H54 (cell line): ENCODE measurements at places on chromosomes 5 and 9.

- DNase-seq = no peak
Observed at GRCh38 chr5:131279204-131279603, 15.4 kb downstream of the CDC42SE2 start.

DNA sequence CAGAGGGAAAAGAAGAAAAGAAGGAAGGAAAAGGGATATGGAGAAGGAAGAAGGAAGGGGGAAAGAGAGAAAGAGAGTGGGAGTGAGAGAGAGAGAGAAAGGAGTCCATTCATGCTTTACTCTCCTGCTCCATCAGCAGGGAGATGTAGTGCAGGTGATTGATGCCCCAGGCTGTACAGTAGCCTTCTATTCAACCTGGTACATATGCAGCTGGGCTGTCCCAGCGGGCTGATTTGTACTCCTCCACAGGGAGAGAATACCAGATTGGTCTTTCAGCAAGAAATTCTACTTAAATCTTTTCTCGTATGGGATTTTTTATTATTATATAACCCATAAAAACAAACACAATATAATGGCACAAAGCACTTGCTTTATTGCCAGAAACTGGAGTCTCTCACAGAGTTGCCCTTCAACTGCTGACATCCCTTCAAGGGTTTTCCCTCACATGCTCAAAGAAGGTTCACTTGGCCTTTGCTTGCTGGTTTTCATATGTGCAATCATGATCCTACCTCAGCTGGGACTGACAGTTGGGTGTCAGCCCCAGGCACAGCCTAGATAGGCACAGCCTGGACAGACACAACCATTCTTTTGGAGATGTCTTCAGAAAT is 380.1 kb upstream of the RIOK2 start:
- DNase-seq = no peak

GRCh38 chr9:137772281-137772873 is 105.2 kb upstream of the CACNA1B start:
- DNase-seq = no peak

DNA sequence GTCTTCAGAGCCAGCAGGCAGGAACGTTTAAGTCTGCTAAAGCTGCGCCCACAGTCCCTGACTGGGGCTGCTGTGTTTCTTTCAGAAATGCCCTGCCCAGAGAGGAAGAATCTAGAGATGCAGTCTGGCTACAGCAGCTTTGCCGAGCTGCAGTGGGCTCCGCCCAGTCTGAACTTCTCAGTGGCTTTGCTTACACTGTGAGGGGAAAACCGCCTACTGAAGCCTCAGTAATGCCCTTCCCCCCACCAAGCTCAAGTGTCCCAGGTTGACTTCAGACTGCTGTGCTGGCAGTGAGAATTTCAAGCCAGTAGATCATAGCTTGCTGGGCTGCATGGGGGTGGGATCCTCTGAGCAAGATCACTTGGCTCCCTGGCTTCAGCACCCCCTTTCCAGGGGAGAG is 78.4 kb downstream of the SREK1 start:
- no peak for DNase-seq

- DNase-seq = peak; percentile 30
Observed at GRCh38 chr9:122498883-122499288, 11.7 kb upstream of the OR1J2 start.

GRCh38 chr5:149616727-149617285 is 35.5 kb downstream of the ARHGEF37 start:
- no peak for DNase-seq

DNA sequence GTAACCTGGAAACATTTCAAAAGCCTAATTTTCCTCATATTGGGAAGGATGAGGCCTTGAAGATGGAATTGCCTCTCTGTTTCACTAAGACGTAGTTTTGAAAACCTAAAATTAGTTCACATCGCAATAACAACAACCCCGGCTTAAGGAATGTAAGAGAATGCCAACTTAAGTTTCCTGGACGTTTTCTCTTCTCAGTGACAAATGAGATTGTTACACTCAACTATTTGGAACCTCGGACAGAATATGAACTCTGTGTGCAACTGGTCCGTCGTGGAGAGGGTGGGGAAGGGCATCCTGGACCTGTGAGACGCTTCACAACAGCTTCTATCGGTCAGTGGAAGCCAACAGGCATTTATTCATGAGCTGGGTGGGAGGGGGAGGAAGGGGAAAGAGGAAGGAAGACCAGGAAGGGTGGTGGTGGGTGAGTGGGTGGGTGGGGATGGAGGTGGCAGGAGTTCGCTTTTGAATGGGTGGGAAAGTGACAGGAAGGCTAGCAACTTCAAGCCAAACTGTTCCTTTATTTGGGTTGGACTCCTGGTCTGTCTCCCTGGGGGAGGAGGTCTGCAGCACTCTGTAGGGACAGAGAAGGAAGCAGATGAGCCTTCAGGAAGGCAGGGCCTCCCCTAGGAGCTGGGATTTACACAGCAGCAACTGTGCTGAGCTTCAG is 83.4 kb downstream of the TEK start:
- DNase-seq = no peak

DNA sequence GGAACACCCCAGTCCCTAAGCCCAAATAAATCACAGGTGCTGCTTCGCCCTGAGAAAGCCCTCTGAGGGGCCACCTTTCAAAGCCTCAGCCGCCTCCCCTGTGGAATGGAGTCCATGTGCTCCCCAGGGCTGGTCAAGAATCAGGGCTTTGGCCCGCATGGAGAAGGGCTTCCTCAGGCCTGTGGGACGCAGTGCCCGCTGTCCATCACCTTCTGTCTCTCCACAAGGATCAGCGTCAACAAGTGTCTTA is 16.6 kb downstream of the HNRNPH1 start:
- no peak for DNase-seq

- DNase-seq = no peak
Observed at GRCh38 chr5:181198106-181198685, 6.8 kb downstream of the TRIM7 start.

DNA sequence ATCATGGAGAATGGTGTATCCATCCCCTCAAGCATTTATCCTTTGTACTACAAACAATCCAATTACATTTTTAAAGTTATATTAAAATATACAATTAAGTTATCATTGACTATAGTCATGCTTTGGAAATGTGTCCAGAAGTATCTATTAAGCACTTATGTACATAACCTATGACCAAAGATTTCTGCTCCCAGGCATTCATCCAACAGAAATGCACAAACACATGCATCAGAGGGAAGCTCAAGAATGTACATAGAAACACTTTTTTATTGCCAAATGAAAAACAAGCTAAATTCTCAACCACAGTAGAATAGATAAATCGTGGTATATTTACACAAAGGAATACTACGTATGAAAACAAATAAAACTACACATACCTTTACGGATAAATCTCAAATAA is 700.5 kb upstream of the ZNF608 start:
- DNase-seq = no peak

- no peak for DNase-seq
Observed at GRCh38 chr9:135604437-135605237, 34.7 kb downstream of the GLT6D1 start.

- no peak for DNase-seq
Observed at GRCh38 chr9:117835798-117836197, 131.6 kb downstream of the TLR4 start.

GRCh38 chr5:99177796-99178195 is 249.0 kb upstream of the CHD1 start:
- no peak for DNase-seq

- no peak for DNase-seq
Observed at GRCh38 chr5:140049205-140049604, 6.1 kb upstream of the NRG2 start.

- no peak for DNase-seq
Observed at GRCh38 chr5:171418982-171419687, at the start of gene FGF18. FGF18 (plus strand) TSS chr5:171419647; CDS start chr5:171420200, 553 bp downstream.

DNA sequence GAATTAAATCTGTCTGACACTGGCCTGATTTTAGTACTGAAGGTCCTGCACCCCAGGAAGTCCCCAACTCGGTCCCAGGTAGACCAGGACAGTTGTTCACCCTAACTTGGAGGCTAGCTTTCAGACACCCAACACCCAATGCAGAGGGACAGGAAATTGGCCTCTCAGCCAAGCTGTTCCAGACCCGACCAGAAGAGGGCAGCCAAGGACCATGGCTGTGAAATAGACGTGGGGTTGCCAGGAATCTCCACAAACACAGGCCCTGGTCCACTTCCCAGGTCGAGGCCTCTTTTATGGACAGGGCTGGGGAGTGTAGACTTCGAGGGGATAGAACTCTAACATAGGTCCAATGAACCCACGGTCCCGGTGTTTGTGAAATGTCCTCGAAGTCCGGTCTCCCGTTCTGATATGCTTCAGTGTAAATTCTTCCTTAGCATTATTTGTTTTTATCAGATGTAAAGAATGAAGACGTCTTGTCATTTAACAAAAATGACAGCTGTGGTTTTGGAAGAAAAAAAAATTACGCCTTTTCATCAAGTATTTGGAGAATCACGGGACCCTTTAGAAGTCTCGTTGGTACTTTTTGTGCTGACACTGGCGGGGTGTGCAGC is 260.3 kb upstream of the ADAMTS16 start:
- peak; percentile 78 for DNase-seq

DNA sequence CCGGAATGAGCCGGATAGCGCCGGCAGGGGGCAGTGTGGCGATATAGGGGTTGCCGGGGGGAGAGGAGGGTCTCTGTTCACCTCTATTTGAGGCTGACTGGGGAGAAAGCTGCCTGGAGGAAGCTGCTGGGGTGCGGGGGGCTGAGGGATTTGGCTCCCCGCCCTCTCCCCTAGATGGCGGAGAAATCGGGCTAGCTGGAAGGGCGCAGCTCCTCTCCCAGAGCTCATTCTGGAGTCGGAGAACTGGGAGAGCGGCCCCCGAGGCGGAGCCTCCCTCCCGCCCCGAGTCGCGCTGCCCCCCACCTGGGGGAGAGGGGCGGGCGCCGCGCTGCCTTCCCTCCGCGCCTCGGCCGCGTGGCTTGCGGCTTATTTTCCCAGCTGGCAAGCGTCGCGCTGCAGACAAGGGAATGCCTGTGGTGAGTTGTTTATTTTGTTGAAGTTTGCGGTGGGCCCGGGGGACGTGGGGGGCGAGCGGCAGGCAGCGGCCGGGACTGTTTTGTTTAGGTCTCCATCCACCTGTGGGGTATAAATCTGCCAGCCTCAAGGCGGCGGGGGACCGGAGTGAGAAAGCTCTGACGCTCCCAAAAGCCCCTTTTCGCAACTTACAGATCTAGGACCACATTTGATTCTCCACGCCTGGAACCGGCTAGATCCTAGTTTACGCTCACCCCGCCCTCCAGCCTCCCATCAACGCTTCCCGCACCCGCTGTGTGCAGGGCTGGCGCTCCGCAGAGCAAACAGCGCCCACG is 4.1 kb upstream of the RGMB start:
- DNase-seq = no peak

DNA sequence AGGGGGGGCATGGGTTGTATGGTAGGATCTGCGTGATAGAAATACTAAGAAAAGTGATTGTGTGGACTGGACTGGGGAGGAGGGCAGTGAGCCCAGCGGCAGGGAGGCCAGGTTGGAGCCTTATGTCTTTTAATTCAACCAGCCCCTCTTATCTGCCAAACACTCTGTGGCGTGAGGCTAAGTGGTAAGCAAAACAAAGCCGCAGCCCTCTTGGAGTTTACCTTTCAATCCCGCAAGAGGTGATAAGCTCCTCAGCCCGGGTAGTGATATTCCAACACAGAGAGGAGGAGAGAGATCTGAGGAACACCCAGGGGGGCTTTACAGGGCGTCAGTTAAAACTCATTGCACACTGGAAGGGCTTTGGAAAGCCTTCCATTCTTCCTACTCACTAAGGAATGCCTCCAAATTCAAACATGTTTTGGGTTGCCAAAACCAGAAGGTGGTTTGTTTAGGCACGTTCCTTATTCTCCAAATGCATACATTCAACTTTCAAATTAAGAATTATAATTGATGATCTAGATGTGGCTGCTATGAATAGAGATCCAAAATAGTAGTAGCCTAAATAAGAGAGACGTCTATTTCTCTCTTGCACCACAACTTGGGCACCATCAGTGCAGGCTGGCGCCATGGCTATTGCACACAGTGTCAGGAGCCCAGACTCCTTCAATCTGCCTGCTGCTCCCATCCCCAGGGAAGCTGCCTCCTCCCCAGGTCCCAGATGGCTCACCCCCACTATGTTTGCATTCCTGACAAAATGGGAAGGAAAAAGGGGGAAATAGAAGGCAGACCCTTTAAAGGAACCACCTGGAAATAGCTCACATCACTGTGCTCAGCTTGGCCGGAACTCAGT is 75.1 kb upstream of the FSTL4 start:
- DNase-seq = no peak

DNA sequence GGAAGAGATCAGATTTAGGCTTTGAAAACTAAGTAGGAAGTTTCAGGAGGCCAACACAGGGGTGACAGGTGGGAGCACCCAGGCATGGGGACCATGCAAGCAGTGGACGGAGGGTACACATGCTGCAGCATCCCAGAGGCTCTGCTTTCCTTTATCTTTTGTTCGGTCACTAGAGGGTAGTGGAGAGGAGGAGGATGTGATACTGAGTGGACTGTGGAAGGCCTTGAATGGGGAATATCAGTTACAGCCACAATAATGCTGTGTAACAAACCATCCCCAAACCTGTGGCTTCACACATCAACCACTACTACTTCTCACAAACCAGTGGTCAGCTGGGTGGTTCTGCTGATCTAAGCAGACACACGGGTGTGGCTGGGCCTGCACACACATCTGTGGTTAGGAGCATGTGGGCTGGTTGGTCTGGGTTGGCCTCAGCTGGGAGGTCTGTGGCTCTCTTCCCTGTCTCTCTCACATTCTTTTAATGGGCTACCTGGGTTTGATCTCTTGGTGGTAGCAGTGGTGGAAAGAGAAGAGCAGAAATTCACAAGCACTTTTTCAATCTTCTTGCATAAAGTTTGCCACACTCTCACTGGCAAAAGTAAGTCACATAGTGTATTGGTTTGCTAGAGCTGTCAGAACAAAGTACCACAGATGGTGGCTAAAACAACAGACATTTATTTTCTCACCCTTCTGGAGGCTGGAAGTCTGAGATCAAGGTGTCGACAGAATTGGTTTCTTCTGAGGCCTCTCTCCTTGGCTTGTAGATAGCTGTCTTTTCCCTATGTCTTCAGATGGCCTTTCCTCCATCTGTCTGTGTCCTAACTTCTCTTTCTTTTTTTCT is 238.7 kb downstream of the AGTPBP1 start:
- no peak for DNase-seq

DNA sequence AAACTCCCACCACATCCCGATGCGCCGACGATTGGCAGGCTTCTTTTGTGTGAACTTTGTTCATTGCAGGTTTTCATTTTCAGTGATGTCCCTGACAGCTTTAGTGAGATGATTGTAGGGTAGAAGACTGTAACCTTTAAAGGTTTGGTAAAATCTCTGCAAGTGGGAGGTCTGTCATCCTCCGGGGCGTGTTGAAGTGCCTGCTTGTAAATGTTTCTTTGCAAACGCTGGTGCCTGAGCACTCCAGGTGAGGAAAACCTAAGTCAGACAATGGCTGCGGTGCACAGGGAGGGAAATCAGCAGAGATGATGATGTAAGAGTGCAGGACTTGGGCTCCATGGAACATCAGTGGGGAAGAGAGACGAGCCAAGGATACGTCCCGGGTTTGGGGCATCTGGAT is 228.1 kb downstream of the DRD1 start:
- DNase-seq = no peak

GRCh38 chr5:79640571-79641055 is 28.4 kb downstream of the TENT2 start:
- no peak for DNase-seq

- no peak for DNase-seq
Observed at GRCh38 chr9:4397917-4398316, 92.4 kb upstream of the SLC1A1 start.
